ENCODE measurements at places on chromosomes 5 and 9.

- DNase-seq: no peak
These were observed 703 bp downstream of the FAM120AOS start for GRCh38 chr9:93452710-93453046.

- no peak for DNase-seq
These were observed 72.5 kb downstream of the CEP120 start for GRCh38 chr5:123350742-123351141.

DNA sequence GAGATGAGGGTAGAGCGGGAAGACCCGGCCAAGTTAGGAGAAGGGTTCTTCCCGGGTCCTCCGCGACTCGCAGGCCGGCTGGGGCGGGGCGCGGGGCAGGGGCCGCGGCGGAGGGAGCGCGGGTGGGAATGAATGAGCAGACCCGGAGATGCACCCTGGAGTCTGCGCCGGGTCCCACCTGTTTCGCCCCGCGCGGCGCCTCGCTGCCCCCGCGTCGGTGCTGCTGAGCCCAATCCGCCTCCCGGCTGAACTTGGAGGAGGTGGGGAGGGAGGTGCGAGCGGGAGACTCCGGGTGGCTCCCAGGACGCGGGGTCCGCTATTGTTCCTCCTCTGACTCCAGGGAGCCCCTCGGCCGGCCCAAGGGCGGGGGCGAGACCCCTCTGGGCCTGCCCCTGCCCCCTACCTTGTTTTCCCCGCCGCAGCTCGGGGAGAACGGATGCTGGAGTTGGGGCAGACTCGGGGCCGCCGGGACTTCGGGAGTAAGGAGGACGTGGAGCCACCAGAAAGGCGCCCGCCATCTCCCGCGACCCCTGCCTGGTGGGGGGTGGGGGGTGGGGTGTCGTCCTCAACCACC lies 659 bp downstream of the RAI14 start:
- DNase-seq: no peak

GRCh38 chr9:29039258-29039657 lies 1466.0 kb upstream of the C9orf72 start:
- no peak for DNase-seq

DNA sequence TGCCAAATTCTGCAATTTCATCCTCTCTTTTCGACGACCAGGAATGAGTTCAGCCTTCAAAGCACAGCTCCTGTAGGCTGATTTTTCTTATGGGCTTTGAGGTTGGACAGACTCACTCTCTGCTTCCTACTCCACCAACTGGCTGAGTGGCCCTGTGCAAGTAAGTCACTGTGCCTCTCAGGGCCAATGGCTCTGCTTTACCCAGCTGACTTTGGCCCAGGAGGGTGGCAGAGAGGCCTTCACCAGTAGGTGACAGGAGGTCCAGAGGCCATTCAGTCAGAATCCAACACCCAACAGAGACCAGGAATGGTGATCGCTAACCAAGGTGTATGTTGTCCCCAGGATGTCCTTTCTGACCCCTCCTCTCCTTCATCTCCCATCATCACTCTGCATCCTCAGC lies 49.5 kb upstream of the ALDH1B1 start:
- no peak for DNase-seq

GRCh38 chr5:1324301-1324700 lies 20.6 kb downstream of the CLPTM1L start:
- DNase-seq: no peak

DNA sequence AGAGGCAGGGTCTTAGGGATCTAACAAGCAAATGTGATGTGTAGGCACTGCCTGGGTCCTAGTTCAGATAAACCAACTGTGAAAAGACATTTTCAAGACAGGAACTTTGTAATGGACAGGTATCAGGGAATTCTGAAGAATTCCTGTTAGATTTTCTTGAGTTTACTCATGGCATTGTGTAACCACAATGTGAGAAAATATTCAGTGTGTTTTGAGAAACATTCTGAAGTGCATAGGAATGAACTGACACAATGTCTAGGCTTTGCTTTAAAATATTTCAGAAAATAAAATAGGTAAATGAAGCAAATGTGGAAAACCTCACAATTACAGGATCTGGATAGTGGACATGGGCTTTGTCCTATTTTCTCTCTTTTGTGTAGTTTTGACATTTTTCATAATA lies 15.2 kb upstream of the AFAP1L1 start:
- DNase-seq: no peak

DNA sequence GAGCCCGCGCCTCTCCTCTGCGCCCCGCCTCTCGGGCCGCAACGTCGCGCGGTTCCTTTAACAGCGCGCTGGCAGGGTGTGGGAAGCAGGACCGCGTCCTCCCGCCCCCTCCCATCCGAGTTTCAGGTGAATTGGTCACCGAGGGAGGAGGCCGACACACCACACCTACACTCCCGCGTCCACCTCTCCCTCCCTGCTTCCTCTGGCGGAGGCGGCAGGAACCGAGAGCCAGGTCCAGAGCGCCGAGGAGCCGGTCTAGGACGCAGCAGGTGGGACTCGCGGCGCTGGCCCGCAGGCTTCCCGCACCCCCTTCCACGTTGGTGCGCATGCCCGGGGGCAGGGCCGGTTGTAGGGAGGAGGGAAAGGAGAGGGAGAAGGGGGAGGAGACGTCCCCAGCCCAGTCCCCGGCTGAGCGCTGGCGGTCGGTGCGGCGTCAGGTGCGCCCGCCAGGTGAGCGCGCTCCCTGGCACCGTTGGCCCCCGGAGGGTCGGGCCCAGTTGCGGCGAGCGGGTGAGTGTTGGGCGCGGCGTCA lies at the start of gene OCLN:
OCLN (plus strand) TSS at position 400 of the 532 bp plus-strand sequence. CDS start 11,455 bp downstream, outside the sequence.
- peak; percentile 49 for DNase-seq

DNA sequence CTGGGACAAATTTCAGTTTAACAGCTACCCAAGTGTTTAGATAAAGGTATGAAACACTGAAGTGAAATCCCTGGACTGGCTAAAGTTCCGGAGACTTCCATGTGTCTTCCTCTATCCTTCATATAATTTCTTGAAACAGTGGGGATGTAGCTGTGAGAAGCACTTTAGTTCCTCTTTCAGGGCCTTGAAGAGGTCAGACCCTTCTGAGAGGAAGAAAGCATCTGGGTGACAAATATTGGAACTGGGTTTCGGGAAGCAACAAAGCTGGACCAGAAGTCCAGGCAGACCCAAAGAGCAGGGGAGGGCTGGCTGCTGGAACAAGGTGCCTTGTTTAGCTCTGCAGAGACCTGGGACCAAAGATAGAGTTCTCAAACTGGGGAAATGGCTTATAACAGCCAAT lies 75.4 kb upstream of the ZFAND5 start:
- DNase-seq: no peak

DNA sequence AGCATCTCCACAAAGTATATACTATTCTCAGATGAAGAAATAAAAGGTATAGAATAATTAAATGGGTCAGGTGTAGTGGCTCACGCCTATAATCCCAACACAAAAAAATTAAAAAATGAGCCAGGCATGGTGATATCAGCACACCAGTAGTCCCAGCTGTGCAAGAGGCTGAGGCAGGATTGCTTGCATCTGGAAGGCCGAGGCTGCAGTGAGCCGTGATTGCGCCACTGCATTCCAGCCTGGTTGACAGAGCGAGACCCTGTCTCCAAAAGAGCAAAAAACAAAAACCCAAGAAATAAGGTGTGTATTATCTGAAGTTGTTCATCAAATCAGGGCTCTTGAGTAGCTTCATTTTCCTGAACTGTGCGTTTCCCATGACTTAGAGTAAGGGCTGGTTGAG lies 83.2 kb upstream of the MYO10 start:
- DNase-seq: no peak

DNA sequence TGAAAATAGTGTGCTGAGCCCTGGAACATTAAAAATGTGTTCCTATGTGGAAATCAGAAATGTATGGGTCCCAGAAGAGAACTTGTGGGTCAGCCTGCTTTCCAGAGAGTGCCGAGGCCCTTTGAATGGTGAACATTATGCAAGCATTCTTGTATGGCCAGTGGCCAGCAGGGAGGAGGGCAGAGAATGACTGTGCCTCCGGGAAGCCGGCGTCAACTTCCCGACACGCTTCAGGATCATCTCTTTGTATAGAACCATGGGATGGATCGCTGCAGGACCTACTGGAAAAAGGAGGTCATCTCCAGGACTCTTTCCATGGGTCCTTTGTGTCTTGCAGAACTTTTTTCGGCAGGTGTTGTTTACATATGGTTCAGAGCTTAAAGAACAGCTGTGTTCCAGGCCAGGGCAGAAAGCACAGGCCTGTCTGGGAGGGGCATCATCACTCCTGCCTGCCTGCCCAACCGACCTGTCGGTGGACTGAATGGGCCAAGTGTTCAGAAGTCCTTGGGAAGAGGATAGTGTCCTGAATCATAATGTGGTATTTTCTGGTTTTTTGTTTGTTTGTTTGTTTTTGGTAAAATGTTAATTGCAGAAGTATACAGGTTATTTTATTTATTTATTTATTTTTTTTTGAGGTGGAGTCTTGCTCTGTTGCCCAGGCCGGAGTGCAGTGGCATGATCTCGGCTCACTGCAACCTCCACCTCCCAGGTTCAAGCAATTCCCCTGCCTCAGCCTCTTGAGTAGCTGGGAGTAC lies 9.0 kb downstream of the PRRC2B start:
- no peak for DNase-seq
